ENCODE measurements at places on chromosomes 11 and 22.
A peak's percentile ranks its signal among the peaks of the same experiment; 100 is the strongest.

- DNase-seq: no peak
Measured at GRCh38 chr11:57546869-57547475, 9.6 kb downstream of the SMTNL1 start.

DNA sequence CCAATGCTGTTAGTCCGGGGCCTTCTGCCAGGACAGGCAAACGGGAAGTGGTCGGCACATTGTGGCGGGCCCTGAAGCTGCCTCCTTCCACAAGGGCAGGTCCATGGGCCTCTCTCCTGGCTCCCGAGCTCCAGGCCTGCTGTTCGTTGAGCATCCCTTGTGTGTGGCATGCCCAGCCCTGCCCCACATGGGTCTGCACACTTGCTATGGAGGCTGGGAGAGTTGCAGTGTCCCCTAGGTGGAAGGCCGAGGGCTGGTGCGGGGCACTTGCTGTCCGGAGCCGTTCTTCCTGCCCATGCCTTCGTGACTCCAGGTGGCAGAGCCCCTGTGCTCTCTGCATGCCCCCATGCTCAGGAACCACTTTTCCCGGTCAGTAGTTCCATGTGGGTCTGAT, 26.0 kb upstream of the DGCR8 start:
- DNase-seq: no peak

- DNase-seq: no peak
Measured at GRCh38 chr11:33725496-33725895, 10.7 kb downstream of the CD59 start.

- peak; percentile 60 for DNase-seq
Measured at GRCh38 chr22:27170491-27170890, 513.1 kb downstream of the MIAT start.
